Mesothelial cell of epicardium (in vitro differentiated cells): ENCODE measurements at places on chromosomes 12 and 14.

- no peaks in the 10 kb centered on the region for H3K4me1 ChIP-seq
- no peaks in the 10 kb centered on the region for H3K27me3 ChIP-seq
- H3K36me3 ChIP-seq, result peaks cover 8% of the 10 kb centered on the region
- H3K4me3 ChIP-seq, result no peak overlapping the region
- DNase-seq, result no peak
Measured at GRCh38 chr12:42039176-42039575, 105.5 kb downstream of the GXYLT1 start.

DNA sequence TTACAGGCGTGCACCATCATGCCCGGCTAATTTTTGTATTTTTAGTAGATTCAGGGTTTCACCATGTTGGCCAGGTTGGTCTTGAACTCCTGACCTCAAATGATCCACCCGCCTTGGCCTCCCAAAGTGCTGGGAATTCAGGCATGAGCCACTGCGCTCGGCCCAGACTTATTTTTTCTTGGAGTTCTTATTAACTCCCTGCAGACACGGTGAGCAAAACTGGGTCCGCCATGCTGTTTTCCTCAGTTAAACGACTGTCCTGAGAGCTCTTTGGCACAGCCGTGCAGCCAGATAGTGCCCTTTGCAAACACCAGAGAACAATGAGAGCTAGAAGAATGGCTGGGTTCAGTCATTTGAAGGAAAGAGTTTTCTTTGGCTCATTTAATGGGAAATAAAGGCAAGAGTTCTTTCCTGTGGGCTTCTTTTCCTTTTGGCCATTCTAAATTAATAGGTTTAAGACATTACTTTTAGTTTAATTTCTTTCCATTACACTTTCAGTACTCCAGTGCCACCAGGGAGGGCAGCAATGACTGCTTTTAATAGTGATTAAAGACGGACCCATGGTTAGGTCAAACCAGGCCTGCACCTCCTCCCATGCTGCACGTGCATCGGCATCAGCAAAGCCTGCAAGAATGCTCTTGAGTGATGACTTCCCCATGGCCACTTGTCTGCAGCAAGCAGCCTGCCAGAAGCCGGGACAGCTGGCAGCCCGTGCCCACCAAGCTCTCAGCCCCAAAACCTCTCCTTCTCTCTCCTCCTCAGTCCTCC lies 60.7 kb downstream of the VCPKMT start:
- H3K4me3 ChIP-seq, result no peak overlapping the region
- H3K27me3 ChIP-seq, result no peaks in the 10 kb centered on the region
- H3K4me1 ChIP-seq, result peaks cover under 1% of the 10 kb centered on the region
- H3K36me3 ChIP-seq, result no peaks in the 10 kb centered on the region

DNA sequence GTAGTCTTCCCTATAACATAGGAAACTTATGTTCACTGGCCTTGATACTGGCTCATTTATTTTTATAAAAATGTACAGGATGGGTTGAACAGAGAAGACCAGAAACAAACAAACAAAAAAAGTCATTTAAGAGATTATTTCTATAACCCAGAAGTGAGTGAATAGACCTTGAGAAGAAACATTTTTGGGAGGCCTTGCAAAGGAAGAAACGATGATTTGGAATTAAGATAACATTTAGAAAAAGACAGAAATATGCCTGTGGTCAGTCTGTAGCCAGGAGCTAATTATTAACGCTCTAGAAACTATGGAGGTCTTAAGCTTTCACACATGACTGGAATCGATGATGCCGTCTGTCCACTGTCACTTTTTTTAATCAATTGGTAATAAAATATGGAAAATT lies 264.0 kb downstream of the EGLN3 start:
- H3K4me1 ChIP-seq, result peaks cover 6% of the 10 kb centered on the region
- DNase-seq, result no peak
- H3K36me3 ChIP-seq, result no peaks in the 10 kb centered on the region
- H3K27me3 ChIP-seq, result peaks cover 46% of the 10 kb centered on the region
- H3K4me3 ChIP-seq, result no peak overlapping the region
- H3K27ac ChIP-seq, result no peak overlapping the region

DNA sequence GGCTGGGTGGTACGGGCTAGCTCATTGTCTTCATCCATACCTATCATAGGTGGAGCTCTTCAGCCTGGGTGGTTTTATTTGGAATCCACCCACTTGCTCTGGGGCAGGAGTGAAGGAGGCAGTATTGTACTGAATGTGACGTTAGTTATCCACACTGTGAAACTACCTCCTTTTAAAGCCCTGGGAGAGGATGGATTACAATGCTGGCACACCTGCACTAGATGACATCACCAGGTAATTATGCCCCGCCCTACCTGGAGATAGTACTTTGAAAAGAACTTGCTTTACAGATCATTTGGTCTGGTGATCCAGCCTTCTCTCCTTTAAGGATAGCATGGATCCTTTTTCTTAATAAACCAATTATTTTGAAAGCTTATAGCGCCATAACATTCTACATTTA lies 78.0 kb downstream of the B4GALNT3 start:
- H3K4me1 ChIP-seq, result peaks cover 15% of the 10 kb centered on the region
- H3K4me3 ChIP-seq, result no peak overlapping the region
- peaks cover 9% of the 10 kb centered on the region for H3K27me3 ChIP-seq
- no peak for DNase-seq

DNA sequence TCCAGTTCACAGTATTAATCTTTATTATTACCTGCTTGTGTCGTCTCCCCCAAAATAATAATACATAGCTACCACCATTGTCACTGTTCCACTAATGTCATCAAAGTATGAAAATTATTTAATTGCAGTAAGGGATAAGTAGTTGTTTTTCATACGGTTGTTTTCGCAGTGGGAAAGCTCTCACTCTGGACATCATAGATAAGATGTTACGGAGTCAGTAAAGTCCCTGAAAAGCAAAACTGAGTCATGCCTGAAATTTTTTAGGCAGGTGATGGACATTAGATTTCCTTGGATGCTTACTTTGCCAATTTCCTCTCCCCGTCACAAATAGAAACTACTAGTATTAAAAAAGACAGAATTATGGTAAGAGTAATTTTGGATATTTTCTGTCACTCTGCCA lies 13.2 kb downstream of the PNP start:
- H3K27me3 ChIP-seq, result peaks cover 3% of the 10 kb centered on the region
- no peak overlapping the region for H3K4me3 ChIP-seq
- H3K4me1 ChIP-seq, result no peaks in the 10 kb centered on the region
- H3K36me3 ChIP-seq, result peaks cover 3% of the 10 kb centered on the region

DNA sequence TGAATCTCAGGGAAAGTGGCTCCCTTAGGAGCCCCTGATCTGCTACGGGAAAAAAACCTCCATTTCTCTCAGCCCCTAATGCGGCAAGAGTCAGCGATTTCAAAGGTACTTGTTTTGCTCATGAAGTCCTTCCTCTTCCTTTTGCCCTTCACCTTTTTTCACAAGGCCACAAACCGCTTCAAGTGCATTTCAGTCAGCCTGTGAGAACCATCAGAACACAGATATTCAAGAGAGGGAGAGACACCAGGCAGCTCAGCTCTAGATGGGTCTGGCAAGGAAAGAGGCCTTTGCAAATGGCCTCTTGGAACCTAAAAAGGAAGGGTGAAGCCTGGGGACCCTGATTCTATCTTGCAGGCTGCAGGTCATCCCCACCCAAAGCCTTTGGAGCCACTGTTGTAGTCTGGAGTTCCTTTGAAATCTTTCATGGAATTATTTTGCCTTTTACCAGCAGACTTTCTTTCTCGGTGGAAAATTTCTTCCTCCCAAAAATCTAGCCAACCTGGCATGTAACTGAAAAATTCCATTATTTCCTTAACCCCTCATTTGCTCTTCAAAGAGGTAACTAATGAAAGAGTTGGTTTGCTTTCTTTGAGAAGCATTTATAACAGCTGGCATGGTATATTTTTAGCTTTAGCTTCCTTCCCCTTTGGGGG lies 145.0 kb downstream of the SAMD4A start:
- H3K4me1 ChIP-seq, result peaks cover 3% of the 10 kb centered on the region
- no peak overlapping the region for H3K4me3 ChIP-seq
- H3K27ac ChIP-seq, result no peak overlapping the region
- H3K27me3 ChIP-seq, result no peaks in the 10 kb centered on the region
- peaks cover 4% of the 10 kb centered on the region for H3K36me3 ChIP-seq
- DNase-seq, result no peak

- peaks cover 46% of the 10 kb centered on the region for H3K4me1 ChIP-seq
- H3K4me3 ChIP-seq, result no peak overlapping the region
- H3K27me3 ChIP-seq, result no peaks in the 10 kb centered on the region
- H3K27ac ChIP-seq, result no peak overlapping the region
- DNase-seq, result no peak
- H3K36me3 ChIP-seq, result peaks cover 12% of the 10 kb centered on the region
Measured at GRCh38 chr12:54373649-54374561, 9.6 kb upstream of the GPR84 start.

DNA sequence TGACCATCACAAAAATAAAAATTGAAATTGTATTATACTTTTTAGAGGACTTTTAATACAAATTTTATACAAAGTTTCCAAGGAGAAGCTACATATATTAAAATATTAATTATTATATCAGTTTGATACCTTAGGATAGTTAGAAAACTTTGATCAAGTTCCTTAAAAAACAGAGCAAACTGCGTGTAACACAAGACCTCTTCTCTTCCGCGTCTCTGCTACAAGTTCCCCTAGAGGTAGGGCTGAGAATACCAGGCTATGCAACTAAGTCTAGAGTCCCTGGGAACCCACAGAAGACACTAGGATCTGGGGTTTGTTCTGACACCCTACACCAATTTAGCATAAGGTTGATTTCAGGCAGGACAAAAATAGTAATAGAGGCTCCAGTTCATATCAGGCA lies 319.0 kb downstream of the FOXG1 start:
- H3K4me1 ChIP-seq, result no peaks in the 10 kb centered on the region
- H3K36me3 ChIP-seq, result no peaks in the 10 kb centered on the region
- peaks cover 8% of the 10 kb centered on the region for H3K27me3 ChIP-seq
- no peak for DNase-seq

GRCh38 chr14:99892406-99892805 lies 99.2 kb downstream of the EML1 start:
- no peak for DNase-seq
- peaks cover 3% of the 10 kb centered on the region for H3K36me3 ChIP-seq
- H3K4me3 ChIP-seq, result no peak overlapping the region
- peaks cover 2% of the 10 kb centered on the region for H3K27me3 ChIP-seq
- H3K4me1 ChIP-seq, result peaks cover 5% of the 10 kb centered on the region
- no peak overlapping the region for H3K27ac ChIP-seq

GRCh38 chr12:27013611-27014084 lies 536 bp downstream of the TM7SF3 start:
- H3K36me3 ChIP-seq, result no peaks in the 10 kb centered on the region
- H3K4me1 ChIP-seq, result peaks cover 62% of the 10 kb centered on the region
- H3K27me3 ChIP-seq, result no peaks in the 10 kb centered on the region
- peak overlapping the region; percentile 84 for H3K4me3 ChIP-seq
- no peak for DNase-seq

DNA sequence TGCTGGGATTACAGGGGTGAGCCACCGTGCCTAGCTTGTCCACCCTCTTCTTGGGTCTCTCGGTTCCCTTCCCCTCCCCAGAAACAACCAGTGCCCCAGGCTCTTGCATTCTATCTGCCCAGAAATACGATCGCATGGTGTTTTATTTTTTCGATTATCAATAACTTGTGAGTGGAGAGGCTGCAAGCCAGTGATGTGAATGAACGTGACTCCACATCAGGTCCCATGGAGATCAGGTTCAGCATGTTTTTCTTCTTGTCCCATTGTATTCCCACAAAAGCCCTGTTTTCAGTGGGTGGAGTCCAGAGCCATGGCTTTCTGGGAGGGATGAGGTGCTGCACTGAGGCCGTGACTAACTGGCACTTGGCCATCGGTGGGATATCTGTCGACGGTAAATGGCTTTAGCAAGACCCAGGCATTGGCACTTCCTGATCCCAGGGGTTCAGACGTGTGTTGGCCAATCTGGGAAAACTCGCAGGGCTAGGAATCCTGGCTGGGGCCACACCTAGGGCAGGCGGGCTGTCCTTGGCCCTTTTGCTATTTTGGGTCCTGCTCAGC lies 12.7 kb upstream of the HNF1A start:
- H3K36me3 ChIP-seq, result no peaks in the 10 kb centered on the region
- H3K27ac ChIP-seq, result no peak overlapping the region
- H3K4me1 ChIP-seq, result no peaks in the 10 kb centered on the region

- H3K4me1 ChIP-seq, result peaks cover 25% of the 10 kb centered on the region
- peaks cover 7% of the 10 kb centered on the region for H3K36me3 ChIP-seq
- peaks cover 25% of the 10 kb centered on the region for H3K27me3 ChIP-seq
- DNase-seq, result no peak
- H3K27ac ChIP-seq, result peak overlapping the region; percentile 93
- peak overlapping the region; percentile 89 for H3K4me3 ChIP-seq
Measured at GRCh38 chr12:119666900-119667576, 895 bp upstream of the PRKAB1 start.

- H3K4me3 ChIP-seq, result no peak overlapping the region
- peaks cover 22% of the 10 kb centered on the region for H3K36me3 ChIP-seq
- no peaks in the 10 kb centered on the region for H3K27me3 ChIP-seq
- peaks cover 38% of the 10 kb centered on the region for H3K4me1 ChIP-seq
Measured at GRCh38 chr12:11881835-11882234, 188.9 kb upstream of the BCL2L14 start.

DNA sequence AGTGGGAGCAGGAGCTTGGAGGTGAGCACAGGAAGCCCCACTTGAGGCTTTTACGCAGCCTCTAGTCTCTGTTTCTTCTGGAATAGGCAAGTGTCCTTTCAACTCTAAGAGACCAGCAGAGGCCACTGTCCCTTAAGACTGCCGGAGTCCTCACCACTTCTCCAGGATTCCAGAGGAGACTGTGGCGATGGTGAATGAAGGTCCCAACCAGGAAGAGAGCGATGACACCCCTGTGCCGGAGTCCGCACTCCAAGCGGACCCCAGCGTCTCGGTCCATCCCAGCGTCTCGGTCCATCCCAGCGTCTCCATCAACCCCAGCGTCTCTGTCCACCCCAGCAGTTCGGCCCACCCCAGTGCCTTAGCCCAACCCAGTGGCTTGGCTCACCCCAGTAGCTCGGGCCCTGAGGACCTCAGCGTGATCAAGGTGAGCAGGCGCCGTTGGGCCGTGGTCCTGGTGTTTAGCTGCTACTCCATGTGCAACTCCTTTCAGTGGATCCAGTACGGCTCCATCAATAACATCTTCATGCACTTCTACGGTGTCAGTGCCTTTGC lies 442 bp downstream of the FLVCR2 start:
- H3K4me1 ChIP-seq, result peaks cover 18% of the 10 kb centered on the region
- no peak for DNase-seq
- H3K27me3 ChIP-seq, result peaks cover 5% of the 10 kb centered on the region
- no peak overlapping the region for H3K27ac ChIP-seq

- H3K27ac ChIP-seq, result no peak overlapping the region
- no peak for DNase-seq
- H3K4me3 ChIP-seq, result no peak overlapping the region
- peaks cover 27% of the 10 kb centered on the region for H3K36me3 ChIP-seq
Measured at GRCh38 chr12:131934535-131934934, 5.5 kb downstream of the PUS1 start.

GRCh38 chr12:12476857-12477531 lies 85.7 kb downstream of the DUSP16 start:
- H3K36me3 ChIP-seq, result peaks cover 47% of the 10 kb centered on the region
- H3K4me1 ChIP-seq, result no peaks in the 10 kb centered on the region
- H3K27me3 ChIP-seq, result no peaks in the 10 kb centered on the region
- H3K27ac ChIP-seq, result no peak overlapping the region
- no peak overlapping the region for H3K4me3 ChIP-seq
- DNase-seq, result no peak

DNA sequence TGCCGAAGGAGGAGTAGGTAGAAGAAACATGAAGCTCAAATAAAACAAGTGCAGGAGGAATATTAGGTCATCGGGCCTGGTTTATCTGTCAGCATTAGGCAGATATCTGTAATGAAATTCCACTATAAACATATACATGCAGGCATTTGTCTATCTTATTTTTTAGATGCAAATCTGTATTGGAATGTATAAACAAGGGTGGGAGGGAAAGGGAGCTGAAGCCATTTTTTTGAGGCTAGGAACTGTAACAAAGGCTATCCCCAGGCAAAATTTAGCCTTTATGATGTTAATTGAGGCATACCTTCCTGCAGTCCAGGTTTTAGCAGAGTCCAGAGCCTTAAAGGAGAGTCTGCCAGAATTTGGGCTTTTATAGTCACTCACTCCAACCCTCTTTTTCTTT lies 72.5 kb downstream of the PHLDA1 start:
- peaks cover 28% of the 10 kb centered on the region for H3K4me1 ChIP-seq
- H3K27ac ChIP-seq, result no peak overlapping the region
- no peaks in the 10 kb centered on the region for H3K36me3 ChIP-seq
